Muscle of back (tissue), 13 donors: ENCODE measurements at places on chromosomes 13 and 19. TPM values are rescaled to one million over a fixed set of nuclear protein-coding genes. Genes with fewer than 3 reads are reported as not detected.
A peak's percentile ranks its signal among the peaks of the same experiment; 100 is the strongest.

CYP4F3 gene
- polyA plus RNA-seq = 0.25 TPM

FLT1 gene
- 14.6 TPM for polyA plus RNA-seq

ATXN8OS gene
- polyA plus RNA-seq = not detected

AMER2 gene
- 0.05 TPM for polyA plus RNA-seq

C19orf67 gene
- polyA plus RNA-seq = not detected

ACP7 gene
- polyA plus RNA-seq = not detected

TUBA3C gene
- not detected for polyA plus RNA-seq

CCDC70 gene
- not detected for polyA plus RNA-seq

TMEM147 gene
- 47.9 TPM for polyA plus RNA-seq

PBX4 gene
- polyA plus RNA-seq = 1.9 TPM

GRCh38 chr13:27826379-27827353 lies 34.4 kb downstream of the GSX1 start:
- peak; percentile 66 for DNase-seq

DNA sequence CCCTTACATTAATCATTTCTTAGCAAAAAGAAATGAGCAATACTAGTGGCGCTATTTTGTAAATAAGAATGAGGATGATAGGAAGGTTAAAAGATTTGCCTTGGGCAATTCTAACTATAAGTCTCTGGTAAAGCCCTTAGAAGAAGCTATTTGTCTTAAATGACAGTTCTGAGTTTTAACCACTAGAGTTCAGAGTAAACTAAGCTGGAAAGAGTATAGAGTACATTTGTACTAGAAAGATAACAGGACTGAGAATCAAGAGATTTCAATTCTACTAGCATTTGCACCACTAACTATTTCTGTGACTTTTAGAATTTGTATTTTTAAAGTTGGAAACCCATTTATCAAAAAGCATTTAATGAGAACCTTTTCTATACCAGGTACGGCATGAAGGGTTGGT lies 750.3 kb downstream of the OLFM4 start:
- no peak for DNase-seq

DNA sequence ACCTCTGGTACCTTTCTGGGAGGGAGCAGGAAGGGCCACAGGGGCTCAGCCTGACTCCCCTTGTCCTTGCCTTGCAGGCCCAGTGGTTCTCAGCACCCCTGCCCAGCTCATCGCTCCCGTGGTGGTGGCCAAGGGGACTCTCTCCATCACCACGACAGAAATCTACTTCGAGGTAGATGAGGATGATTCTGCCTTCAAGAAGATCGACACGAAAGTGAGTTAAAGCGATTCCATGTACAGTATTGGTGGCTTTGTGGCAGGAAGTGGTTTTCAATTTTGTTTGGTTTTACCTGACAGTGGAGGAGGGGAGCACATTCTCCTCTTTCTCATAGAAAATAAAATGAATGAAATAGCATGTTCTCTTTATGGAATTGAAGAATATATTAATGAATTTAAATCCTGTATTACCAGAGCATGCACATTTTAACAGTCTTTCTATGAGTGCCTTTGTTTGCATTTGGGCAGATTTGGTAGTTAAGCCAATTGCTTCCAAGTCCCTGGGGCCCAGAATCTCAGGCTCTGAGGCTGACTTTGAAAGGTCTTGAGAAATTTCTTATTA lies 4.1 kb downstream of the MAB21L1 start:
- DNase-seq = no peak

GRCh38 chr19:55811340-55811739 lies 20.5 kb downstream of the NLRP11 start:
- DNase-seq = no peak

DNA sequence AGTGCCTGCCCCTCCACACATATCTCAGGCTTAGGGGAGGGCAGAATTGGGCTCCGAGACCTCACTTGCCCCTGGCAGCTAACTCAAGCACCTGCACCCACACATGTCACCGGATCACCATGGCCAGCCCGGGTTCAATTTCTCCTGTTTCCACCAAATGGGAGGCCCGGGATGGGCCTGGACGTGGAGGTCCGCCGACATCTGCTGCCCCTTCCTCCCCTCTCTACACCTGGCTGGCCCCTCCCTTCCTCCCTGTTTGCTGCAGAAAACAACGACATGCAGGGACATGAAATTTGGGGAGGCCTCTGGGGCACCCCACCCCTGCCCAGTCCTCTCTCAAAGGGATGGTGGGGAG lies 1.3 kb downstream of the PRKD2 start:
- DNase-seq = no peak

GRCh38 chr13:112902101-112902651 lies 66.8 kb upstream of the MCF2L start:
- peak; percentile 49 for DNase-seq

- no peak for DNase-seq
Measured at GRCh38 chr19:6724631-6725492, 4.4 kb upstream of the C3 start.

DNA sequence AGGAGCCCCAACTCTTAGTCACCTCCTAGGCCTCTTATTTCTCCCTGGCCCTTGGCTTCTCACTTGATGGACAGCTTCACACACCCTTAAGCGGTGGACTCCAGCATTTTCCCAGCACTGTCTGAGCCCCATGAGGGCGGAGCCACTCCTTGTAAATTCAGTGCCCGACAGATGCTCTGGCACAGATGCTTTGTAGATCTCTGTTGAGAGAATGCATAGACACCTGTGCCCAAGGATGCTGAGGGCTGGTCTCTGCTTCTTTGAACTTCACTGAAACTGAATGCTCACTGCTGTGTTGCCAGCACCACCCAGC lies 3.3 kb downstream of the SYCN start:
- no peak for DNase-seq

- DNase-seq = peak; percentile 44
Measured at GRCh38 chr19:32675720-32676185, at the start of gene RGS9BP. Gene RGS9BP, plus strand, starts transcription at chr19:32675848. Its CDS starts 416 bp downstream, at chr19:32676264.

DNA sequence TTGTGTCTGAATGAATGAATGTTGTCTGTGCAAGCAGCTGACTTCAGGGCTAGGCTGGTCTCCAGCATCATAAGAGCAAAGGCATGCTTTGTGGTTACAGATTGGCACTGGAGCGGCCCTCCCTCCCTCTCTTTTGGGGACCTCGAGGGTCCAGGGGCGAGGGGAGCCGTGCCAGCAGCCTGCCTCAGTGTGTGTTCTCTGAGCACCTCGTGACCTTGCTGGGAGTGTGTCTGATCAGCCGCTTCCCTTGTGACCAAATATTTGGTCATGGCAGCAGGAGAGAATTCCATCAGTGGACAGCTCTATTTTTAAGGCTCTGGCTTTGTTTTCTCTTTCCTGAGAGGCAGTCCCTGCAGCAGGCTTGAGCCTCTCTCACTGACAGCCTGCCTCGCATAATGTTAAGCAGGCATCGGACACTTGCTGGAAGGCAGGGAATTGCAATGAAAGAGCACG lies 329.7 kb downstream of the UQCRFS1 start:
- no peak for DNase-seq

DNA sequence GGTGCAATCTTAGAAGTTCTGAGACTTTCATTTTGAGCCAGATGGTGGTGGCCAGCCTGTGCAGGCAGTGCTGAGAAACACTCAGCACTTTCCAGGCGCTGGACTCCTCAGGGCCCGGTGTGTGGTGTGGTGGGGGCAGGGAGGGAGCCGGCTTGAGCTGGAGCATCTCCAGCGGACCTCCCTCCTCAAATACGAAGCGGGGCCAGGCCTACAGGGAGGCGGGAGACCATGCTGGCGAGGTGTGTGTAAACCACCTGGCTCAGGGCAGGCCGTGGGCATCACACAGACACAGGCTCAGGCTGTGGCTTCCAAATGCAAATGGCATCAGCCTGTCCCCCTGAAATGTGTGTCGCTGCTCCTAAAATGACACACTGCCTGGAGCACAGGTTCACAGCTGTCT lies 33.3 kb upstream of the RANBP3 start:
- no peak for DNase-seq

DNA sequence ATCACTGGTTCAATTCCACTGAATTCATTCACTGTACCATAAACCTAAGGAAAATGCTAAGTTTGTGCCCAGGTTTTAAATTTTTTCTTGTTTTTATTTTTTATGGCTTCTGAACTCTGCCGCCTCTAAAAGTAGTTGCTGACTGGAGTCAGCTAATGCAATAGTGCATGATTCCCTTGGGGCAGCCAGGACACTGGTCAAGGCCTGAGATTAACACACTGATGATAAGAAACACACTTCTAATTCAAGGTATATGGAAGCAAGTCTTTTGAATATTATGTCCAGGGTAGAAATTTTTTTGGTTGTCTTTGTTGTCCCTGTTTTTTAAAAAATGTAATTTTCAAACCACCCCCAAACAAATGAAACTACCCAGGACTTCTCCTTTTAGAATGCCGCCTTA lies 72.2 kb downstream of the CDADC1 start:
- DNase-seq = no peak

GRCh38 chr19:2867025-2867991 lies at the start of gene ZNF556:
Gene ZNF556, plus strand, starts transcription at chr19:2867335. Its CDS starts 87 bp downstream, at chr19:2867422.
- DNase-seq = peak; percentile 74

DNA sequence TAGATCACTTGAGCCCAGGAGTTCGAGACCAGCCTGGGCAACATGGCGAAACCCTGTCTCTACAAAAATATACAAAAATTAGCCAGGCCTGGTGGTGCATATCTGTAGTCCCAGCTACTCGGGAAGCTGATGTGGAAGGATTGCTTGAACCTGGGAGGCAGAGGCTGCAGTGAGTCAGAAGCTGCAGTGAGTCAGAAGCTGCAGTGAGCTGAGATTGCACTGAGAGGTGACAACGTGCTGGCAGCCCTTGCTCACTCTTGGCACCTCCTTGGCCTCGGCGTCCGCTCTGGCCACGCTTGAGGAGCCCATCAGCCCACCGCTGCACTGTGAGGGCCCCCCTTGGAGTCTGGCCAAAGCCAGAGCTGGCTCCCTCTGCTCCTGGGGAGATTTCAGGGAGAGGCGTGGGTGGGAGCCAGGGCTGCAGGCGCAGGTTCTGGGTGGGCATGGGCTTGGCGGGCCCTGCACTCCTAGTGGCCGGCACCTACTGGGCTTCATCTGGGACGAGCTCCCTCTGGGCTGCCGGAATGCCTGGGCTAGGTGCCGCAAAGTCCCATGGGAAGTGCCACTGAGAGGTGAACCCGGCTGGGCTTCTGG lies 39.5 kb upstream of the RPL21 start:
- DNase-seq = no peak

DNA sequence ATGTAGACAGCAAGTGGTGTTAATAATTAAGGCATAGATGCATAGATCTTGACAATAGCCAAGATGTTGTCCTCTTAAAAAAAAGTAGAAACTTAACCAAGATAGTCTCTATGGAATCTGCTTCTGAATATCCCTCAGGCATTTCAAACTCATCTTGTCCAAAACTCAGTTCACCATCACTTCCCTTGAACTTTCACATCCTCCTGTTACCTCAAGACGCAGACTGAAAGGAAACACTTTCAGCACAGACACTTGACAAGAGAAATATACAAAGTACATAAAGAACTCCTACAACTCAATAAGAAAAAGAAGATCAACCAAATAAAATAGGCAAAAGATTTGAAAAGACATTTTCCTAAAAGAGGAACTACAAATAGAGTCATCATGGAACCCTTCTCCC lies 451.1 kb downstream of the FOXO1 start:
- DNase-seq = no peak

DNA sequence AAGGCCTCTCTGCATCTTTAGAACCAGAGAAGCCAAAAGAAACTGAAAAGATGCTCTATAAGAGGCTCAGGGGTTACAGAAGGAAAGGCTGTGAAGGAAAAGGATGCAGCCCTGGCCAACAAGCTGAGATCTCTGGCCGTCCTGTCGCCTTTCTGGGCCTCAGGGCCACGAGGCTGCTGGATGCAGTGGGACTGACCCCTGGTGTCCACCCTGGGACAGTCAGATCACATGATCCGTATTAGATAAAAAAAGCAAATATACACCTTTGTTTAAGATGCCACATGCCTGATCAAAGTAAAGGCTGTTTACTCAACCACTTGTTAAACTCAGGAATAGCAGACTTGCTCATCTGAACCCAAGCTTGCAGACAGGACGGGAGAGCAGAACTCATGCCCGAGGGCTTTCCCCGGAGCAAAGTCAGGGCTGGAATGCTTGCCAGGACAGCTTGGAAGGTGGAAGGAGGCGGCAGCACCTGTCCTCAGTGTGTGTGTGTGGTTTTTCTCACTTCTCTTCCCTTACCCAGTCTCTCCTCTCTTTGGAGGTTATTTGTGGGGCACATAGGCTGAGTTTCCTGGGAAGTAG lies 206.5 kb upstream of the TSHZ3 start:
- DNase-seq = no peak

DNA sequence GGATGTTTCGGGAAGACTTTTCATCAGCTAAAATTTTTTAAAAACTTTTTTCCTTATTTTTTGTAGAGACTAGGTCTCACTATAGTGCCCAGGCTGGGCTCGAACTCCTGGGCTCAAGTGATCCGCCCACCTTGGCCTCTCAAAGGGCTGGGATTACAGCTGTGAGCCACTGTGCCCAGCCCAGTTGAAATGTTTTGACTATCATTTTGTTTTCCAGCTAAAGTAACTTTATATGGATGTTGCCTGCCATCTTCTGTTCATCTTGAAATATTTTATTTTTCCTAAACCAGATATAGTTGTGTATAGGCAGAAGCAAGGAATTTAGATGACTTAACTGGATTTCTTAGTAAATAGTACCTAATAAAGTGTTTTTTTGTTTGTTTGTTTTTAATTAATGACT lies 7.0 kb downstream of the CAB39L start:
- peak; percentile 66 for DNase-seq

DNA sequence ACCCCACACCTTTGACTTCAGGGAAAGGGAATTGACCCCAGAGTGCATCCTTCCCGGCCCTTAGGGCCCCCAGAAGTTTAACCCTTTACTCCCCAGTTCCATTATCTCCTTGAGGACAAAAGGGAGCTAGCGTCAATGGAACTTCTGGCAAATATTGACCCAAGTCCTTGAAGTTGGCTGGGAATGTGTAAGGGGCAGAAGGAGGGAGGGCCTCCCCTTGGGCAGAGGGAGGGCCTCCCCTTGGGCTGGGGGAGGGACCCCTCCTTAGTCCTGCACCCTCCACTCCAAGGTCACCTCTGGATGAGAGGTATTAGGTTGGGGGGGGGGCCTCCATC lies 3.0 kb upstream of the TMEM59L start:
- no peak for DNase-seq

GRCh38 chr13:24215732-24216131 lies 55.2 kb downstream of the SPATA13 start:
- no peak for DNase-seq

GRCh38 chr13:85427416-85427815 lies 371.8 kb downstream of the SLITRK6 start:
- DNase-seq = peak; percentile 14
